Anterior cingulate cortex (tissue), 58 donors: ENCODE measurements at places on chromosomes 5 and 9.

DNA sequence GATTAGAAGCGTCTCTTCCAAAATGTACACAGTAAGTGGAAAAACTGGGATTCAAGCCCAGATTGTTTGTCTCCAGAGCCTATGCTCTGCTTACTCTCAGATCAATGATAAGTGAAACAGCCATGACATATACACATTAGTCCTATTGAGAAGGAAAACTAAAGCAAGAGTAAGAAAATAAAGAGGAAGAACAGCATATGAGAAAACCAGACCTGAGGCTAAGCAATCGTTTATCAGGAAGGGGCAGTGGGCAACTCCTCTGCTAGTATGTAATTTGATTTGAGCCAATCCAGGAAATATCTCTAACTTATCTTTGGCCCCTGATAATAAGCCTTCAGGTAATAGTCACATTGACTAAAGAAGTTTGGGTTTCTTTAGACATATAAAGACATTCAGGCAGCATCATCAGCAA is 789.9 kb upstream of the C9orf72 start:
- DNase-seq, result no peak

- no peak for DNase-seq
Measured at GRCh38 chr5:172110921-172111851, 76.8 kb downstream of the STK10 start.

DNA sequence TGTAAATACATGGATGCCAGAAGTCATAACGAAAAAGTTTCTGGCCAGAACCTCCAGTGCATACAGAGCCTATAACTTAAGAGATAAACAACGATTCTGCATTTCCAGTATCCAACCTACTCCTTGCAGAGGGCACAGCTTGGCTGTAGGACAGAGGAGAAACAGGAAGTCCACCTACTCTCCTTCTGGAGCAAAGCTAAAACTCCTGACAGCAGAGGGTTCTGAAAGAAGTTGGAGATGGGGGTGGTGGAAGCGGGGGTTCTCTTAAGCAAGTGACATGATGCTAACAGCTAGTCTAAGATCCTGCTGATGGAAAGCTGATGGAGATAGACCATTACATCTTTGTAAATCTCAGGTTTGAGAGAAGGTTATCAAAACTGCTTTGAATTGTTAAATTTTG is 35.5 kb upstream of the CTNNAL1 start:
- peak; percentile 7 for DNase-seq

DNA sequence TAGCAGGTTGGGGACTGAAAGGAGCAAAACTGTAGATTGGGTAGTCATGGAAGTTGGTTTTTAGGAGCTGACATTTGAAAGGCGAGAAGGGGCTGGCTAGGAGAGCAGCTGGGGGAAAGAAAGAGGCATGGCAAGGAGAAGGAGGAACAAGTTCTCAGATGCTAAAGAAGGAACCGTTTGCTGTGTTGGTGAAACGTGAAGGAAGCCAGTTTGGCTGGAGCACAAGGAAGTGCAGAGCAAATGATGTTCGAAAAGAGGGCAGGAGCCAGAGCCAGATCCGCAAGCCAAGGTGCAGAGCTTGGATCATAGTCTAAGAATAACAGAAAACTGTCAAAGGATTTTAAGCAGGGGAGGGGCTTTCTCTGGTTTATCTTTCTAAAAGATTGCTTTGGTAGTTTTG is 276.6 kb downstream of the ASTN2 start:
- no peak for DNase-seq

GRCh38 chr5:179495906-179496455 is 54.4 kb upstream of the RUFY1 start:
- no peak for DNase-seq
